Left forelimb (tissue), 1 donor: ENCODE measurements at places on chromosomes 16 and 17.

DNA sequence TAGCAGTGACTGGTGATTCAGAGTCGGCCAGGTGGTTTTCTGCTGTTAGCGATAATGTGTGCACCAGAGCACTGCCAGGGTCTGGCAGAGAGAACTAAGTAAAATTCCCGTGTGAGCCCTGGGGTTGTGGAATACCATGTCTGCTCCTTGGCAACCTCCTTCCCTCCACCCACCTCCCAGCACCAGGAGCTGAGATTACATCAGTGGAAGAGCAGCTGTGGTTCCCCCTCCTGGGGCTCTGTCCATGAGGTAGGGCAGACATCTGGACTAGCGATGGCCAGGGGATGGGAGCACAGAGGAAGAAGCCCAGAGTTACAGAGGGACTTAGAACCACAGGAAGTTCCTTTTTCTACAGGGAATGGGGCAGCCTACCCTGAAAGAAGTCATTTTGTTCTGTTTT lies 15.8 kb downstream of the CLEC10A start:
- DNase-seq, result no peak

GRCh38 chr16:53753431-53753830 lies 49.5 kb downstream of the FTO start:
- no peak for DNase-seq

- no peak for DNase-seq
Observed at GRCh38 chr16:75288596-75289120, 37.2 kb upstream of the BCAR1 start.

DNA sequence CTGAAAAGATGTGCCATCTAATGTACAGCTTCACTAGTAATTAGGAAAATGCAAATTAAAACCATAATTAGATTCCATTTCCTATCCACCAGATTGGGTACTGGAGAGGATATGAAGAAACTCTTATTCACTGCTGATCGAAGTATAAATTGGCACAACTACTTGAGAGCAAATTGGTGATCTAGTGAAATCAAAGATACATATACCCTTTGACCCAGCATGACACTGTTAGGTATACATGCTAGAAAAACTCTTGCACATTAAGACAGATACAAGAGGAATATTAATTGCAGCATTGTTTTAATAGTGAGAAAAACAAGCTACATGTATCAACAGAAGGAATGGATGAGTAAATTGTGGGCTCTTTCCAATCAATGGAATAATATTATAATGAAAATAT lies 48.8 kb downstream of the BRIP1 start:
- DNase-seq, result no peak

DNA sequence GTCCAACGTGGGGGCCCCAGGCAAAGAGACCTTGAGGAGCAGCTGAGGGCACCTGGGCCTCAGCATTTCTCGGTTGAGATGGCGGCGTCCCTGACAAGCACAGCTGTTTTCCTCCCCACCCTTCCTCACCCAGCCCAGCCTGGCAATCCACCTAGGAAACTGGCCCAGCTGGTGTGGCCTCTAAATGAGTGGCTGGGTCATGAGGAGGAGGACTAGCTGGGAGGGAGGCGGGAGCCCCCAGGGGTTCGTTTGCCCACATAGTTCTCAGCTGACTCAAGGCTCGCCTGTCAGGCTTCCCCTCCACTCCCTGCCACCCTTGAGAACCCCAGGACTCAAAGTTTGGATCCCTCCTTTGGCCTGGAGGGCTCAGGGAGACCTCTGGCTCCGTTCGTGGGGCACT lies 5.9 kb downstream of the RNF222 start:
- DNase-seq, result no peak

DNA sequence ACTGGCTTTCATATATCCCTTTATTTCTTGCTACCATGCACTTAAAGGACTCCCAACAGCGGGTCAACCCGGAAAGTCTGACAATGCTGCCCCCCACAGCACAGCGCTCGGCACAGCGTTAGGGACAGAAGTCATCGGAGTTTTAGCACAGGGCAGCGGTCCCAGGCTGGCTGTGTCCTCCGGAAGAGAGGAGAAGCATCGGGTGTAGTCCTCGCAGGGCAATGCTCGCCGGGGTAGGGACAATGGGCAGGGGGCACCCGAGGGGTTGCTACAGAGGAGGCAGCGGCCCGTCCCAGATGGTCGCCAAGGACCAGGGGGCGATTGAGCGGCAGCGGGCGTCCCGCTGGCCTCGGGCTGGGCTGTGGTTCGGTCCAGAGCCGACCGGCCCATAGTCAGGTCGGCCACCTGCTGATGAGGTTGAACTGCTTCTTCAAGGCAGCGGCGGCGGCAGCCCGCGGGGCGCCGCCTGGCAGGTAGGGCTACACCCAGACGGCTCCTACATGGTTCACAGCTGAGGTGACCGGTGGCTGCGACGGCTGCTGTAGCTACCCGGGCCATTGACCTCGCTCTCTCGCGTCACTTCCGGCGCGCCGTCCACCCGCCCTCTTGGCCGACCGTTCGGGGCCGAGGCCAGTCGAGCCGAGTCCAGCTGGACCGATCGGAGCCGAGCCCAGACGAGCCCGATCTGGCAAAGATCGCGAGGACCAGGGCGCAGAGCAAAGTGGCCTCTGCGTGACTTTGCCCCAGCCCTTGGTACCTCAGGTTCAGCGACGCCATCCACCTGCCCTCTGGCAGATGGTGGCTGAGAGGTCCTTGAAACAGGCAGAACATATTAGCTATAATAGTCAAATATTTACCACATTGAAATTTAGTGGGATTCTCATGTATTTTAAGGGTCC lies 4.7 kb upstream of the LCMT1 start:
- peak; percentile 97 for DNase-seq

DNA sequence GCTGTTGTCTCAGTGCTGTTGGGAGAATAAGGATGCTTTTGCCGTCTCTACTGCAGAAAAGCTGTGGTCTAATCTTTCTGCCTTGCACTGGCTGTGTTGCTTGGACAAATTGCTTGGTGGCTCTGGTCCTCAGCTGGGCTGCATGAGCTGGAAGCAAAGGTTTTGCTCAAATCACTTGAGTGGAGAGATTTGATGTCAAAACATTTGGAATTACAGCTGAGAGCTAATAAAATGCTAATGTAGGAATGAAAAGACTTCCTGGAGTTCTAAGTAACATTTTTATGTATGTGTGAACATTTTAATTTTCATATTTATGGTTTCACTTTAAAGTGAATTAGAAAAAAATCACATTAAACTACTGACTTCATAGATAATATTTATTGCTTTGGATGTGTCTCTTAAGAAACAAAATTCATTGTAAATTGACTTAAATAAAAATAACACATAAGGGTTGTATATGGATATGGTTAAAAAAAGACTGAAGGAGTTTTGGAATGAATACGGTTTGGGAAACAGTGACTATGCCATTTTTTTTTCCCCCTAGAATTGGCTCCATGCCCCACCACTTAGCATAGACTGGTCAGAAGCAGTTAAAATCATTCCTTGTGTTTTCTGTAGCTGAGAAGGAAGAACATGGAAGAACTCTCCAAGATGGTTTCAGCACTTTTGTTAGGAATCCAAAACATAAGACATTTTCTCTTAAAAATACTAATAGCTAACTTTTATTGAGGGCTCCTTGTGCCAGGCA lies 39.2 kb upstream of the FAM20A start:
- no peak for DNase-seq

DNA sequence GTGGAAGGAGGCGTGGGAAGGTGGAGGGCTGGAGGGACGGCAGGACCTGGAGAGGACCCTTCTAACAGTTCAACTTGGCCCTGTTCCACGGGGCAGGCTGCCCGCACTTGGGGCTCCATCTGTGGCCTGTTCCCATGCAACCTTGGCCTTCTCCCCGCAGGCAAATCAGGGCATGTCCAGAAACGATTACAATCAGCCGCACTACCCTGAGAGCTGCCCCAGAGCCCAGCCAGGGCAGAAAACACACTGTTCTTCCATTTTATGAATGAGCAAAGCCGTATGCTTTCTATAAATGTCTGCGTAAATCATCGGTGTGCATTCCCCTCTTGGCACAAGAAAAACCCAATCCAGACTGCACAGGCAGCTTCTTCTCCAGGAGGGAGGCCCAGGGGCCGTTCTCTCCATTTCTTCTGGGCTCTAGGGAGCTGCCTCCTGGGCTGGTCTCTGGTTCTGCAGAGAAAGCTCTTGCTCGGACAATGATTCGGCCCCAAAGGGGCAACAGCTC lies 228.7 kb downstream of the SOX9 start:
- DNase-seq, result no peak

DNA sequence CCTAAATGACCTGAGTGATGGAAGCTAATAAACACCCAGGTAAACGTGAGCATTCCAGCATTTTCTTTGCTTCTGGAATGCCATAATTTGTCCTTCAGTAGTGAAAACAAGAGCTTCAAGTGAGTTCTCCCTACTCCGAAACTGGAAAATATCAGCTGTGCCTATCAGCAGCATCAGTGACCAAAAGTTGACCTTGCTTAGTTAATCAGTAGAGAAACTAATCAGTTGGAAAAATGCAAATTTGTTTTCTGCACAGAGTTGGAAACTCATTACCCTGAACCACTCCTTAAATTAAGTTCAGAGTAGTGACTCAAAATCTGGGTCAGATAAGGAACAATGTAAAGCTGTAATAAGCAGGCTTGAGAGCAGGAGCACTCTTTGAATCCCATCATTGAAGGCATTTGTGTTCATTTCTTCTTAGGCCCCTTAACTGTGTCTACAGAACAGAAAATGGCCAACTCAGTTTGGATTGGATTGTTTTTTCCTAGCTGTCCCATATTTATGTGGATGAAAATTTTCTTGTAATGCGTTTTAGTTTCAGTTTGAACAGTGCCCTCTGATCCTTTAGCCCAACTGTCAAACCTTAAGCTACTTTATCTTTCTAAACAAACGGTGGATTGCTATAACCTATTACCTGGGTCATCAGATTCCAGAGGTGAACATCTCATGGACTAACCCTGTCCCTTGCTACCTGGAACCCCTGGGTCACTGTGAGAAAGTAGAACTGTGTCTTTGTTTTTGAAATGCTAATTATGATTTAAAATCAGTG lies 290.4 kb downstream of the TOX3 start:
- no peak for DNase-seq

DNA sequence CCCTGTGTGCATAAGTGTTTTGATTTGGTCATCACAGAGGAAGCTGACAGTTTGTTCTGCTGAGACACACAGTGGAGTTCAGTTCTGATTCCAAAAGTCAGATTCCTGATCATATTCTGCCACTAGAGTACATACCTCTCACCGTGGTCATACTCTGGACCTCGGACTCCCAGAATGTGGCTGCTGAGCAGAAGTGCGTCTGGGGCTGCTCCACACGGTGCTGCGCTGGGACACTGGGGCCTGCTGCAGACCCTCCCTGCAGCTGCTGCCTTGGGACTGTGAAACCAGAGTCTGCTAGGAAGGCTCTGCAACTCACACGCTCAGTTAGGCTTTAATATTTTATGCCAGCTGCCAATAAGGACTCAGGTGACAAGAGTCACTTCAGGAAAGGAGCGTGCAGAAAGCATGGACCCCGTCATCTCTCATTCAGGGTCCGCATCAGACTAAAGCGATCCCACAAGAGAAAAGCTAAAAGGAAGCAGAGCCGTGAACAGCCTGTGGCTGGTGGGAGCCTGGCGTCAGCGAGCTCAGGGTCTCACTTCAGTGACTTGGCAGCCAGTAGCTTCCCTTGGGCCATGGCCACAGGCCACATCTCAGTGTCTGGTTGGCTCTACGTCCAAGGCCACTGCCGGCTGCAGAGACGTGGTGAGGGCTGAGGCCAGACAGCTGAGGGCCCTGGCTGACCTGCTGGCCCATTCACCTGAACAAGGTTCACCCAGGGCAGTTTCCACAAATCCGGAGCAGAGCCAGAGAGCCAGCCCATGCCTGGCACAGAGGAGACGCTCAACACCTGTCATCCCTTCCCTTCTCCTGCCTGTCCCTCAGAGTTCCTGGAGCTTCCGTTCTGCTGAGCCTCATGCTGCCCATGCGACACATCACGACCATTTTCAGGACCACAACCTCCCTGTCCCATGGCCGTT lies 24.7 kb upstream of the KIFC3 start:
- DNase-seq, result no peak

DNA sequence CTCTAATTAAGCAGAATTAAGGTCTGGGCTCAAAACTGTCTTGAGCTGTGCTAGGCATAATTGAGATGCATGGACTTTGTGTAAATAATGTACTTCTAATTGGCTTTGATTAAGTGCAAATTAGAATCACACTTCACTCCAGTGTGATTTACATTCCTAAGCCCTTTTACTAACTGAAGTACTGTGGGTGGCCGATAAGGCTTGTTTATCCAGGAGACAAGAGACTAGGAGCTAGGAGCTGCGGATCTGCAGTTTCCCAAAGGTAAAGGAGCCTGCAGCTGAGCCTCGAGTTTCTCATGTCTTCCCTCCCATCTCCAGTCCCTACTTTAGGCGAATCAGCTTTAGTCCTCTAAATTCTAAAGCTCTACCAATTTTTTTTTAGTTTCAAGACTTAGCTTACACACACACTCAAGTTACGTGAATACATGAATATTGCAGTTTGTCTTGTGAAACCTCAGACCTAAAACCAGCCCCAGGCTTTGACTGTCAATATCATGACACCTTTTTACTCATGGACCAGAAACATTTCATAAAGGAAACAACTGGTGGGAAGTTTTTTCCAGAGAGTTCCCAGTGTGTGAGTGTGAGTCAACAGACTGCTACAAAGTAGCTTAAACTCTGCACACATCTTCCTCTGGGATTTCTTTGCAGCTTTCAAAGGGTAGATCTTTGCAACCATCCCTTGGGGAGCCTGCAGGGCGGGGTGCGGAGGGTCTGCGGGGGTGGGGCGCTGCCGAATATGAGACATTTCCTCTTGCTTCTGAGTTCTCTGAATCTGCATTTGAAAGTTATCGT lies 113.9 kb upstream of the TBX2 start:
- no peak for DNase-seq

DNA sequence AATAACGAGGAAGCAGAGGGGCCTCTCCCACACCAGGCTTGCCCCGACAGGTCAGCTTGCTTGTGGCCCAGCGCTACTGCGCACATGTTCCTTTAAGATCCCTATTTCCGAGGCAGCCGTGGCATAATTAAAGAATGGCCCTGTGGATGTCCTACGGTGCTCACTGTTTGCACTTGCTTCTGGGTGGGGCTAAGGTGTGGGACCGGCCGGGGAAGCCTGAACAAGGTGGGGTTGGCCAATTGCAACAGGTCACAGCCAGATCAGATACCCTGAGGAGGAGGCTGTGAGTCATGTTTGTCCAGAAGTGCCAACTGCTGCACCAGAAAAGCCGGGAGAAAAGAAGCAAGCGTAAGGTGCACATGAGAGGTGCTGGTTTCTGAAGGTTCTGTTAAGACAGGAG lies 158.5 kb upstream of the CACNG5 start:
- DNase-seq, result no peak

GRCh38 chr16:5854027-5854426 lies 756.4 kb upstream of the EEF2KMT start:
- DNase-seq, result no peak

- no peak for DNase-seq
Observed at GRCh38 chr17:74868251-74868907, 4.4 kb downstream of the FDXR start.

- no peak for DNase-seq
Observed at GRCh38 chr17:70109497-70109896, 34.5 kb downstream of the KCNJ16 start.

- DNase-seq, result no peak
Observed at GRCh38 chr16:51816929-51817328, 665.9 kb upstream of the SALL1 start.

GRCh38 chr17:74160656-74161502 lies 42.6 kb upstream of the RPL38 start:
- DNase-seq, result peak; percentile 40

- DNase-seq, result no peak
Observed at GRCh38 chr17:66557200-66557599, 254.8 kb downstream of the PRKCA start.
